ENCODE measurements at places on chromosomes 3 and 15.

GRCh38 chr3:148600902-148601765 is 96.6 kb upstream of the AGTR1 start:
- no peak for DNase-seq

DNA sequence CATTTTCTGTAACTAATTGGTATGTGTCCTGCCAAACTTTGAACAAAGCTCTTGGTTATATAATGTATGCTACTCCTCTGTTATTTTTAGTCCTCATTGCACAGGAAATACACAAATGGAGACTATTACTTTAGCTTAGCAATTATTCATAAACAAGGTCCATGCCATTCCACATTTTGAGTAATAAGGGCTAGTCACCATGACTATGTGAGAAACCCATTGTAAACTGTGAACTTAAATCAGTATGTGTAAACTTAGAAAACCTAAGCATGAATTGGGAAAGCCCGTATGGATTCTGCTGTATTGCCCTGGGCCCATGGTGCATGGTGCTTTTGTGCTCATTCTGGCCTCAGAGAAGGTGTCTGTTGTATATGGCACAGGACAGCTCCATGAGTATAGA is 100.3 kb downstream of the HCN4 start:
- no peak for DNase-seq

- no peak for DNase-seq
These were observed 28.4 kb downstream of the TMEM40 start for GRCh38 chr3:12730506-12731242.

- peak; percentile 29 for DNase-seq
These were observed 6.7 kb downstream of the NANOGP8 start for GRCh38 chr15:35078221-35078915.

- no peak for DNase-seq
These were observed 165.5 kb downstream of the MEX3B start for GRCh38 chr15:81880314-81880713.

DNA sequence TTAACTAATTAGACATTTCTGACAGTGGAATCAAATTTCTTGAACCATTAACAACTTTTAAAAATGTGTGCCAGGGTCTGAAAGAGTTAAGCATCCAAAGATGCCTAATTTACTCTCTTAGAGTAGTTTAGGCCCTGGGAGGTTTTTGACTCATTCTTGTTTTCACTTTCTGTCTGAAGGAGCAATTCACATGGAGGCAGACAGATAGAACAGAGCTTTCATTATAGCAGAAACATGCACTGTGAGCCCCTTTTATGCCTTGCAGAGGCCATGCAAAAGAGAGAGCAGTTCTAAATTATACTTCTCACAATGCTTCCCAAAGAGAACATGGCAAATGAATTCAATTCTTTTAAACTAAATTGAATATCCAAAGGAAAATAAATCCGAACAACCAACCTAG is 554.8 kb downstream of the MFSD1 start:
- no peak for DNase-seq

DNA sequence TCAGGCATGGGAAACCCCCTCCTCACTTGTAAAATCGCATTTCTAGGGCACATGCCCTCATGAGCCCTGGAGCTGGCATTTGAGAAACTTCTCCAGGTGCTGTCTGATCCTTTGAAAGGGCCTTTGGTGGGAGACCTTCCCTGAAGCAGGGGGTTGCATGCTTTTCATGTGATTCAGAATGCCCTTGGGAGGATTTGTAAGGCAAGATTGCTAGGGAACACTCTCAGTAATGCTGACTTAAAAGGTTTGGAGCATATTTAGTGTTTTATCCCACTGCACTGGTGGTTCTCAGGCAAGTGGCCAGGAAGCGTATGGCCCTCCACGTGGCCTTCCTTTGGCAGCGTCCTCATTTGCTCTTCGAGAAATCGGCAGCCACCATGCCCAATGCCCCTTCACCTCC is 164.1 kb downstream of the ARRDC4 start:
- DNase-seq = no peak

DNA sequence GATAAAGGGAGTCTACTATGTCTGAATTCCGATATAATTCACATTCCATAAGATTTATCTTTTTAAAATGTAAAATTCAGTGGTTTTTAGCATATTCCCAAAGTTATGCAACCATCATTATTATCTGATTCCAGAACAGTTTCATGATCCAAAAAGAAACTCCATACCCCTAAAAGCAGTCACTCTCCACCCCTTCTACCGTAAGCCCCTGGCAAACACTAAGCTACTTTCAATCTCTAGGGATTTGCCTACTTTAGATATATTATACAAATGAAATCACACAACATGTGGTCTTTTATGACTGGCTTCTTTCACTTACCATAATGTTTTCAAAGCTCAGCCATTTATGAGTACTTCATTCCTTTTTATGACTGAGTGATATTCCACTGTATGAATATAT is 65.6 kb downstream of the TMEM212 start:
- DNase-seq = no peak

- DNase-seq = no peak
These were observed 20.5 kb downstream of the DCLK3 start for GRCh38 chr3:36743826-36744225.

DNA sequence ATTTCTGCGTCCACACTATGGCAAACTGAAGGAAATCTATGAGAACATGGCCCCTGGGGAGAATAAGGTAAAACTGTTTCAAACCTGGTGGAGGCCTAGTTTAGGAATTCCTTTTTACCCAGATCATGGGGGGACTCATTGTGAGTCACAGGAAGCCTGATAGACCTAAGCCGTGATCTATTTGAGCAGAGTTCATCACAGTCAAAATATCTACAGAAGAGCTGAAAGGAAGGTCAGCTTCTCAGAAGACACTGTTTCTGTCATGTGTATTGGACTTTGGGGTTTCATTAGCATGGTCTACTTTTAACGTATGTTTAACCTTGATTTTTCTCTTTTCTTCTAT is 1.3 kb downstream of the PSMD2 start:
- no peak for DNase-seq

GRCh38 chr15:36761132-36761847 is 181.9 kb downstream of the CDIN1 start:
- DNase-seq = no peak

DNA sequence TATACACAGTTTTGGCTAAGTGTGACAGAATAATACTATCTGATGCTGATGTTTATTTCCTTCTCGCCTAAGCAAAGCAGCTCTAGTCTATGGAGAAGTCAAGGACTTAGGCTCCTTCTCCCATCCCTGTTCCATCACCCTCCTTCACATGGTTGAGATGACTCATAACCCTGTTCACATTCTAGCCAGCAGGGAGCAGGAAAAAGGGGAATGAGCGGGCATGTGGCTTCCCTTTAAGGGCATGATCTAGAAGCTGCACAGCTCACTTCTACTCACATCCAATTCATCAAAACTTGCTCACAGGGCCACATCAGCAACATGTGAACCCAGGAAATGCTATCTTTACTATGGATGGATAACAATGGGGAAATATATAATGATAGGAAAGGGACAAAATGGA is 40.9 kb downstream of the CBLB start:
- DNase-seq = peak; percentile 40

DNA sequence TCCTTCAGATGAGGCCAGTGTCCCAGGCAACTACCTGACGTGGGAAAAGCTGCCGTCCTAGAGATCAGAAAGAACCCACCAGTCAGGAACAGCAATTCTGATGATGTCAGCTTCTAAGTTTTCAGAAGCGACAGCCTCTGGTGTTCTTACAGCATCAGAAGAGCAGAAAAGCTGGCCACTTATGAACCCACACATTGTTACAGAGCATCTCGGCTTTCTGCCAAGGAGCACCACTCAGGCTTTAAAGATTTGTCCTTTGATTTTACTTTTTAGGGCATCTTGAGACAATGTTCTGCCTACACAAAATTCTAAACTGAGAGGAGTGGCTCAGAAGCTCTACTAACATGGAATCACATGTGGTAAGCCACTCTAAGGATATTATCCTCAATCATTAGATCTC is 49.7 kb upstream of the BOC start:
- no peak for DNase-seq

All from ELF-1 (cell line).